ENCODE measurements at places on chromosomes 5 and 9.

- DNase-seq = no peak
These were observed 96.8 kb upstream of the GNA14 start for GRCh38 chr9:77744841-77745430.

GRCh38 chr5:170631466-170632195, 127.8 kb downstream of the KCNIP1 start:
- no peak for DNase-seq

DNA sequence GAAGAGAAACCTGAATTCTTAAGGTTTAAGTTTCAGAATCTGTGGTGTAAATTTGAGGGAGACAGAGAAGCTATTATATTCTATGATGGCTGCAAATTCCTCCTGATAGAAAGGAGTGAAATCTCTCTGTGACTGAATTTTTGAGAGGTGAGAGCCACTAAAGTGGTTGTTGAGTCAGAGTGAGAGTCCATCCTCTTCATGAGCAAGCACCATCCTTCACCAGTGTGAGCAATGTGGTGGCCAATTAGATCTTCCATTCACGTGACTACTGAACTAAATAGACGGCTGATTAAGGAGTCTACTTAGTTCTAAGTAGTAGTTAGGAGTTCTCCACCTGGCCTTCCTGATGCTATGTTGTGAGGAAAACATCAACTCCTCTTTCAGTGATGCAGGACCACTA, 147.8 kb upstream of the CCNH start:
- DNase-seq = no peak

- DNase-seq = no peak
These were observed 49.0 kb upstream of the POU5F2 start for GRCh38 chr5:93790401-93790800.

- DNase-seq = no peak
These were observed 219.8 kb upstream of the MAP3K1 start for GRCh38 chr5:56595566-56595965.

DNA sequence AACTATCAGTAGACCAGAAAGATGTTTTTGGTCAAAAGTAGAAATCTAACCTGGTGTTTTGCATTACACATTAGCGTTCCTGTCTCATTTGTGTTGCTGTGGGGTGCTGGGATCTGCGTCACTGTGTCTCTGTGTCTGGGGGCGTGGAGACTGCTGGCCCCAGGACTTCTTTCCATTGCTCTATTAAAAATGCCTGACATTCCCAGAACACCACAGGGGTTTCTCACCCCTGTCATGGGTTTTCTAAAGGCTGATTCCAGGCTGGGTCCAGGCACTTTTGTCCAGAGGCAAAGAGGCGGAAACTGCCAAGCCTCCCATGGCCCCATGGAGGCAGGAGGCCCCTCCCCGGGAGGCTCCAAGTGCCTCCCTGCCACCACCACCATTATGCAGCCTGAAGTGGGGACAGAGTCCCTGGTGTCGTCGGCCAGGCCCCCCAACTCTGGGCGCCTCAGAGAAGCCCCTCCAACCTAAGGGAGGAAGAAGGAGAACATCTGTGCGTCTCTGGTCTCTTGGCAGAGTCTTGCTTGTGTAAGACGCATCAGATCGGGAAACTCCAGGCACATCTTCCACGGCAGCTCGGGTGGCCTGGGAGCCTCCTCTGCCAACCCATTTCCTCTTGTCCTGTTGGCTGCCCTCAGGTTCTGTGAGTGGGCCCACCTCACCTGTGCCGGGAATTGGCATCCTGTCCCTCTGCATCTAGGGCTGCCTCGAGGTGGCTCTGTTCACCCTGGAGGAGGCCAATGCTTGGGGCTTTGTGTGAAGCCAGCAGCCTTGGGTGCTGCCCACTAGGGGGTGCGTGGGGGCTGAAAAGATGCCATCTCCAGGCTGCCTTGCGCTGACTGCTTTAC, 13.8 kb upstream of the PLEKHG4B start:
- DNase-seq = no peak

DNA sequence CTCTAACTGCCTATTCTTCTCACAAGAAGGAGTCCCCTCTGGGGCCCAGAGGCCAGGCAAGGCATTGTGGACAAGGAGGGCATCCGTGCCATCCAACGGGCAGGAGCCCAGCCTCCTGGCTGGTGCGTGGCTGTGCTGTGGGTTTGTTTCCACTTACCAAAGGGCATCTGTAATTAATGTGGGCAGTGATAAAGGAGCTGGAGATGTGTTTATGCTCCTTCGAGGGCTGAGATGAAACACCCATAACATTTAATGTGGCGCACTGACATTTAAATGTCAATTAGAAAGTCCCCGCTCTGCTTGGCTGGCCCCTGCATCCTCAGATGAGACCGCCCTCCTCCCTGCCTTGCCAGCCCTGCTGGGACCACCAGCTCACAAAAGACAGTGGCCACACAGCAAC, 57.1 kb downstream of the KCNIP1 start:
- no peak for DNase-seq

GRCh38 chr5:73979321-73979720, 353.3 kb downstream of the ARHGEF28 start:
- no peak for DNase-seq

DNA sequence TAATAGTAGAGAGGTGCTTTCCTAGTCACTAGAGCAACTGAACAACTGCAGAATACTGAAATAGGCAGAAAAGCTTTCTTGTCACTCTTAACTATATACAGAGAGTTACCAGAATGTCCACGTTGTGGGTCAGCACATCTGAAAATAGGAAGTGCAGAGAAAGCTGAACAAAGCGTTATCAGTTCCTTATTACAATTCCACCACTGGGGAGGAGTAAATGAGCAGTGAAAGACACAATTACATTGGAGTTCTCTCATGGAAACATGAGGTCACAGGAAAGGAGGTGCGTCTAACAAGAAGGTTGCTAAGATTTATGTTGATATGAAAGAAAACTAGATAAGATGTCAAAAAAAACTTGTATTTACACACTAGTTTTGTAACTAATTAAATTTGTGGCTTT, 461.9 kb upstream of the COX7C start:
- no peak for DNase-seq

DNA sequence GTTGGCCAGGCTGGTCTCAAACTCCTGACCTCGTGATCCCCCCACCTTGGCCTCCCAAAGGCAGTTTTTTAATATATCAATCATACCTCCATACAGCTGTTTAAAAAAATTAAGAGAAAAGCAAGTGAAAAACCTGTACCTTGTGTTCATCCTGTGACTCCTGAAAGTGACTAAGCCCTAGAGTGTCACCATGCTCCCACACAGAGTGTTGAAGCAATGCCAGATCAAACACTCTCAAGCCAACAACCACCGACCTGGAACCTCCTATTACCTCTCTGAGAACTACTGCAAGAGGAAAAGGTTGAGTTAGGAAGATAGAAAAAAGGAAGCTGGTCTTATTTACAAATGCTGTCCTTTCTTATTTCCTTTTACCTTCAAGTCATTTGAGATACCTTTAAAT, 123.5 kb downstream of the RASEF start:
- no peak for DNase-seq

DNA sequence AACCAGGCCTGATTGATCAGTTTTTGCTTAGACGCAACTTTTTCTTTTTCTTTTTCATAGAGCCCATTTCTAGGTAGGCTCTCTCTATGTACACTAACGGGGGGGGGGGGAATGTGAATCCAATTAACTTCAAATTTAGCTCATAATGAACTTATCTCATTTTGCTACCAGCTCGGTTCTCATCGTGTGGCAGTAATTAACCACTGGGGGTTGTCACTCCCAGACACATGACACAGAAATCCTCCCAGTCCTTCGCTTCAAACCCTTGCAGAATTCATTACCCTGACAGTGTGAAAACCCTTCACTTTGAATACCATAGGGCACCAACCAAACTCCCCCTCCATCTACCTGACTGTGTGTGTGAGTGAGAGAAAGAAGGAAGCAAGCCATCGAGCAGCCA, 144.2 kb downstream of the PAX5 start:
- DNase-seq = no peak

DNA sequence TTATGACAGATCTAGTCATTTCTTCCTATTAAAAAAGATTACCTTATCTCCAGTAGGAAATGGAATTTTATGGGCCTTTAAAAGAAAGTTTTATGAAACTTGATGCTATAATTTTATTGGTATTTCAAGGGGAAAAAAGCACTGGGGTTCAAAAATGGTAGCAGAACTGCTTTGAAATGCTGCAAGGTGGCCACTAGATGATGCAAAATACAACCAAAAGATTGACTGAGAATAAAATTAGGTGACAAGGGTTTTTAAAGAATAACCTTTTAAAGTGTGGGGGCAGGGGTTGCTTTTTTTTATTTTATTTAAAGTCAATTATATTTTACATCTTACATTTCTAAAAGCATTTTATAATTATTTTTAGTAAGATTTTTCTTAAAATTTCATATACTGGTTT, 61.7 kb downstream of the KLF9 start:
- no peak for DNase-seq

GRCh38 chr5:87541033-87541432, 128.3 kb upstream of the CCNH start:
- no peak for DNase-seq

- DNase-seq = no peak
These were observed 30.4 kb downstream of the MVB12B start for GRCh38 chr9:126357074-126357473.

DNA sequence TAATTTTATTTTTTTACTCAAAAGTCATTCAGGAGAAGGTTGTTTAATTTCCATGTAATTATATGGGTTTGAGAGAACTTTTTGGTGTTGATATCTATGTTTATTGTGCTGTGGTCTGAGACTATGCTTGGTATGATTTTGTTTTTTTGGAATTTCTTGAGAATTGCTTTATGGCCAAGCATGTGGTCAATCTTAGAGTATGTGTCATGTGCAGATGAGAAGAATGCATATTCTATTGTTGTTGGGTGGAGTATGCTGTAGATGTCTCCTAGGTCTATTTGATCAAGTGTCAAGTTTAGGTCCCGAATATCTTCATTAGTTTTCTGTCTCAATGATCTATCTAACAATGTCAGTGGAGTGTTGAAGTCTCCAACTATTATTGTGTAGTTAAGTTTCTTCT, 134.9 kb downstream of the HMHB1 start:
- no peak for DNase-seq
